ENCODE measurements at places on chromosomes 7 and 10.

GRCh38 chr10:62162261-62162981, 106.2 kb downstream of the RTKN2 start:
- DNase-seq = no peak

DNA sequence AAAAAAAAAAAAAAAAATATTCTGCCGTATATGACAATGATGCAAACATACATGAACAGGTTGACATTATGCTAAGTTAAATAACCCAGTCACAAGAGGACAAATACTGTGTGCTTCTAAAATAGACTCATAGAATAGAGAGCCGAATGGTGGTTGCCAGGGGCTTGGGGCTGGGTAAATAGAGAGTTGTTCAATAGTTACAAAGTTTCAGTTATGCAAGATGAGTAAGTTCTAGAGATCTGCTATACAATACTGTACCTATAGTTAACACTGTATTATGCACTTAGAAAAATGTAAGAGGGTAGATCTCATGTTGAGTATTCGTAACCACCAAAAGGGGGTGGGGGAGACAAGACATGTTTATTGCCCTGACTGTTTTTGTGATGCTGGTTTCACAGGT, 77.1 kb upstream of the GNAI1 start:
- no peak for DNase-seq

GRCh38 chr10:27742195-27743011, 3.2 kb downstream of the MKX start:
- DNase-seq = peak; percentile 69

- DNase-seq = no peak
Measured at GRCh38 chr10:68871105-68871711, 29.9 kb upstream of the DDX50 start.

- DNase-seq = no peak
Measured at GRCh38 chr7:135213831-135214230, 2.5 kb upstream of the WDR91 start.

DNA sequence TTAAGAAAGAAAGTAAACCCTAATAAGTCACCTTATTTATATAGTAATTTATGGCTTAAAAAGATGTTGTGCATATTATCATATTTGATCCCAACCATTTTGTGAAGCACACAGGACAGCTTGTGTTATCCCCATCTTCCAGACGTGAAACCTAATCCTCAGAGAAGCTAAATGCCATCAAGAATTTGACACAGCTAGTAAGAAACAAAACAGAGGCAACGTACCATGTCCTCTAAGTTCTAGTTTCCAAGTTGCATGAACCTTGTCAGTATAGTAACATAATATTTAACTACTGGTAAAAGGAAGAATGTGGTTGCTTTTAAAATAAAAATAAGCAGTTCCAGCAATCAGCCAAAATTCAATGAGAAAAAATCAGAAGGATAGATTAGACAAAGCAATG, 41.5 kb downstream of the PTN start:
- DNase-seq = no peak

- DNase-seq = no peak
Measured at GRCh38 chr7:20229646-20230500, 12.7 kb upstream of the MACC1 start.

- no peak for DNase-seq
Measured at GRCh38 chr7:92872701-92873100, 36.3 kb upstream of the CDK6 start.

- DNase-seq = no peak
Measured at GRCh38 chr7:82859106-82859850, 303.4 kb downstream of the PCLO start.

DNA sequence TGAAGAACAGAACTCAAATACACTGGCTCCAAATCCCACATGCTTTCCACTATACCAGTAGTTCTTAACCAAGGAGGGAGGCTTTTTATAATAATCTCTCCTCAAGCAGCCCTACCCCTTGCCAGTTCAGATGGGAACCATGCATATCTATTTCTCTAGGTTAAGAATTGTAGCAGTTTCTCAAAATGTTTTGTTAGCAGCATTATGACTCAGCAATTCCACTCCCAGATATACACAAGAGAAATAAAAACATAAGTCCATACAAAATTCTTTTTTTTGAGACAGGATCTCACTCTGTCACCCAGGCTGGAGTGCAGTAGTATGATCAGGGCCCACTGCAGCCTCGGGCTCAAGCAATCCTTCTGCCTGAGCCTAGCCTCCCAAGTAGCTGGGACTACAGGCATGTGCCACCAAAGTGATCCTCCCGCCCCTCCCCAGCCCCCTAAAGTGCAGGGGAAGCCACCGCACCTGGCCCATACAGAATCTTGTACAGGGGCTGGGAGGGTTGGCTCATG, 18.1 kb downstream of the YWHAG start:
- DNase-seq = no peak

DNA sequence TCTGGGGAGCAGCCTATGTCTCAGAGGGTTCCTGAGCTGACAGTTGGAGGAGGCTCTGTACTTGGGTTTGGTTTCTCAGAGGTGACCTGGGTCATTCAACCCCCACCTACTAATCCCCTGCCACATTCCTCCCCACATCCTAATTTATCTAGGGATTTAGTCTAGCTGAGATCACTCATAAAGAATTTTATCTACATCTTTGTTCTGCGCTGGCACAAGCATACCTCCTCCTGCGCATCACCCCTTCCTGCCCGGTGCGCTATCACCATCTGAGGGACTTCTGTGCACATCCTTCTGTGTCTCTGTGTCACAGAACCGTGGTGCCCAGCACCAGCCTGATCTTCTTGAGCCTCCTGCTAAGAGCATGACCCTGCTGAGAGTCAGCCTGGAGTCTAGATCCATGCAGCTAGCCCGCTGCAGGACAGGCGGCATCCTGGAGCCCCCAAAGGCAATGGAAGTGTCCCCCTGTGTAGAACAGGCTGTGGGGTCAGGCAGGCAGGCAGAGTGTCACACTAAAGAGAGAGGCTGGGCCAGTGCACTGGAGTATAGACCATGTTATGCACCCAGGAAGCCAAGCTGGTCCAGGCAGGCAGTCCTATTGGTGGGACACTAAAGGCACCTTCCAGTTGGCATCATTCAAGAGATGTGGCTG, 63.6 kb downstream of the ARHGAP22 start:
- DNase-seq = no peak

DNA sequence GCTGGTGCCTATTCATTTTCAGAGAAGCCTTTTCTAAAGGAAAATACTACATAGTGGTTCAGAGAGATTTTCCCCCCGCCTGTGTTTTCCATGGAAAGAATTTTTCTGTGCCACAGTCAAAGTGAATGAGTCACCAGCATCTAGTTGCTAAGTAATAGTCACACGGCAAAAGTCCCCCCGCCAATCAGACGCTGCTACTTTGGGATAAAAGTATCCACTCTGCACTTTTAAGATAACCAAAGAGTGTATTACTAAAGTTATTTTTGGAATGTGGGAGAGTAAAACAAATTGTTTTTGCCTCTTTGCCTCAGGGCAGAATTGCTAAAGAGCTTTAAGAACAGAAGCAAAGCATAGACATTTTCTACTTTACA, 23.5 kb downstream of the ABLIM1 start:
- no peak for DNase-seq

DNA sequence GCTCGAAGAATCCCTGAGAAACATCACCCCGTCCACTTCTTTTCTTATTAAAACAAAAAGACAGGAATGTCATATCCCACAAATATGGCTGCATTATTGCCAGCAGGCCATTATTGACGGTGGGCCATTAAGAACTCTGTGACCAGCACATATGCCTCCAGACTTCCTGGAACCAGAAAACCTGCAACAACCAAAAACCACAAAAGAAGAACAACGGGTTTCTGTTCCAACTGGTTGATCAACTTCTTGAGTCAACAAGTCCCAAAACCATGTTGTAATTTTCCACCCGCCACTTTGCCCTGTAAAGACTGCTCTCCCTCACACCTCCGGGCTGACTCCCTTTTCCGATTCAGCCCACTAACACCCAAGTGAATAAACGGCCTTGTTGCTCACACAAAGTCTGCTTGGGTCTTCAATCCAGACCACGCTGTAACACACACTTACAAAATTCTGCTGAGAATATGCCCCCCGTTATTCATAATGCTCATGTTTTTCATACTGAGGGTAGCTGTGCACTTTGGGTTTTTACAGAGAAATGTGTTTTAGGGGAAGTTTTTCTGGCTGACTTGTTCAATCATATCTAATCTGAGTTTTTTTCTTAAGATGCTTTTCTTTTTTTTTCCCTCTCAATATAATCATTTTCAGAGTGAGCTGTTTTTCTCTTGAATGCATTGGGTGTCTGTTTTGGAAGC, 20.7 kb downstream of the ZNF107 start:
- no peak for DNase-seq

- no peak for DNase-seq
Measured at GRCh38 chr7:41640487-41640886, 62.4 kb downstream of the INHBA start.

DNA sequence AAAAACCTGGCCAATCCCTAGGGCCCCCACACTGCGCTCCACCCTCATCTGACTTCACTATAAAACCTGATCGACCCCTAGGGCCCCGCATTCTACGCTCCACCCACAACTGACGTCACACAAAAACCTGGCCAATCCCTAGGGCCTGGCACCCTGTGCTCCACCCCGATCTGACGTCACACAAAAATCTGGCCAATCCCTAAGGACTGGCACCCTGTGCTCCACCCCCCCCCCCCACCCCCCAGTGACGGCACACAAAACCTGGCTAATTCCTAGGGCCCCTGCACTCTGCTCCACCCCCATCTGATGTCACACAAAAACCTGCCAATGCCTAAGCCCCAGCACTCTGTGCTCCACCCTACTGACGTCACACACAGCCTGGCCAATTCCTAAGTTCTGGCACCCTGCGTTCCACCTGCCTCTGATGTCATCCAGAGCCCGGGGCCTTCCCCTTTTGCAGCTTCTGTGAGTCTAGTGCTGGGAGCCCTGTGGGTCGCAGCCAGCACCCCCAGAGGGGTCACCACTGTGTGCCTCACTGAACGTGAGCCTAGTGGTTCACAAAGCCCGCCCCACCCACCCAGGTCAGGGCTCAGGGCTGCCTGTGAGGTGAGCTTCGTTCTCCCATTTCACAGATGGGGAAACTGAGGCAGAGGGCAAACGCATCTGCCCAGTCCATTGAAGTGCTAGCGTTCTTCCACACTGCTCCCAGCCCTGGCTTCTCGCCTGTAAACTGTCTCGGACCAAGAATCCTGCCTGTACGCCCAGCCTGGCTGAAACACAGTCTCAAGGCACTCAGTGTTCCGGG, 40.6 kb downstream of the MICALL2 start:
- DNase-seq = no peak

DNA sequence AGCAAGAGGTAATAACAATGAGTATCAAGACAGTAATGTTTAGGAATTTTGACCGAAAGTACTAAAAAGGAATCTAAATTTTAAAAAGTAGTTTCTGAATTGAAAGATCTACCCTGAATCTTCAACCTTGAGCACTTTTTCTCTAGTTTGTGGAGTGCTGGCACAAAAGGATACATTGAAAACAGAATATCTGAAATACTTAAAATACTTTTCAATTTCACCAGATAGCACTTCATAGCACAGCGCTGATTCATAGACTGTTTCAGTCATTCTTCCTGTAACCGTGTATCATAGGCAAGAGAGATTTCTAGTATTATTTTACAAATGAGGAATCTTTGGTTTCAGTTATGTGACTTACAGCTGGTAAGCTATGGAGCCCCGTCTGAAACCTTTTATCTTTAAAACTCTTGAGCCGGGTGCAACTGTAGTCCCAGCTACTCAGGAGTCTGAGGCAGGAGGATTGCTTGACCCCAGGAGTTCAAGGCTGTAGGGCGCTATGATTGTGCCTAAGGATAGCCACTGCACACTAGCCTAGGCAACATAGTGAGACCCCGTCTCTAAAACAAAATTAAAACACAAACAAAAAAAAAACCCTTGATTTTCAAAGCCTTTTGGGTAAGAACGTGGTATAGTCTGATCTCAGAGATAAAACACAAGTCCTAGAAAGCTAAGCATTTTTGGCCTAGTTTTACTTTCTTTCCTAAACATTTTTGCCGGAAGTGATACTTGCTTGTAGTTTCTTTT, 35.1 kb downstream of the FHIP2A start:
- DNase-seq = no peak

DNA sequence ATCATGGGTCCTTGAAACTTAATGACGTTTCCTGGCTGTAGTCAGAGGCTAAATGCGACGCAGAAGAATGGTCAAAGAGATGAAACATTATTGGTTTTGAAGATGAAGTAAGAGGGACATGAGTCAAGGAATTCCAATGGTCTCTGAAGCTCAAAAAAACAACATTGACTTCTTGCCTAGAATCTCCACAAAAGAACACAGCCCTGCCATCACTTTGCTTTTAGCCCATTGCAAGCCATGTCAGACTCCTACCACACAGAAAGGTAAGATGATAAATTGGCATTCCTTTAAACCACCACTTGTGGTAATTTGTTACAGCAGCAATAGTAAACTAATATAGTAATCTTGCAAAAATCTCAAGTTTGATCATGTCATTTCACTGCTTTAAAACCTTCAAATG, 109.4 kb downstream of the TMEM26 start:
- no peak for DNase-seq

- DNase-seq = no peak
Measured at GRCh38 chr7:155431231-155431630, 26.7 kb upstream of the EN2 start.

- DNase-seq = no peak
Measured at GRCh38 chr10:78278058-78278404, 244.4 kb downstream of the RPS24 start.

GRCh38 chr10:13809427-13809826, 222.7 kb downstream of the PRPF18 start:
- DNase-seq = no peak

- no peak for DNase-seq
Measured at GRCh38 chr10:131549116-131549515, 237.6 kb upstream of the TCERG1L start.

DNA sequence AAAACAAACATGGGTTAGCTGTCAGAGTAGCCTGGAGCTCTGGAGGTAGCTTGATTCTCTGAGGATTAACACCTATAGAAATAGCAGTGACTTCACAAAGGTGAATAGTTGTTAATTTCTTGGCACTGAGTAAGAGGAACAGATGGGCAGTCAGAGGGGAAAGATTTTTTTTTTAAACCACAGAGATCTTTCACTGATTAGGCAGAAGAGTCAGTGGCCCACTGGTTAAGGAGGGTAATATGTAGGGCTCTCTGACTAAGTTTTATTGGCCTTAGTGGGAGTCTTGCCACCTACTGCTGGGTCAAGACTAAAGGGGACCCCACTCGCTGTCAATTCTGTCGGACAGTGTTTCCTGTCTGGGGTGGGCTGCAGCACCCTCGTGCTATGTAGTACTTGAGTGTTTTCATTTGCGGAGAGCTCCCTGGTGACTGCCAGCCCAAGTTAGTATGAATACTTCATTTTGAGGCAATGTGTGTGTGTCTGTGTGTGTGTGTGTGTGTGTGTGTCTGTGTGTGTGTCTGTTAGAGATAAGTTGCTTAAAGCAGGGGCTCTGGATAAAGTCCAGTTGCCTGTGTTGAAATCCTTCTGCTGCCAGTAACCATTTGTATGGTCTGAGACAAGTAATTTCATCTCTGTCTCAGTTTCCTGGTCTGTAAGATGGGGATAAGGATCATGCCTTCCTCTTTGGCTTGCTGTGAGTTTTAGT, 145.2 kb downstream of the ARID5B start:
- DNase-seq = no peak

GRCh38 chr7:127536741-127537140, 48.7 kb downstream of the GCC1 start:
- DNase-seq = no peak

- DNase-seq = no peak
Measured at GRCh38 chr10:30893208-30893607, 138.5 kb downstream of the ZNF438 start.

GRCh38 chr7:71145906-71146901, 14.3 kb downstream of the GALNT17 start:
- DNase-seq = no peak

All from stimulated activated CD4-positive, alpha-beta T cell treated with anti-CD3 and anti-CD28 coated beads, Interleukin-1b, Interleukin-23, amount 100 ng/mL, for 4 hours (primary cell).